Activated CD4-positive, alpha-beta T cell treated with anti-CD3 and anti-CD28 coated beads for 4 hours (primary cell): ENCODE measurements at places on chromosomes 1 and 21.
A peak's percentile ranks its signal among the peaks of the same experiment; 100 is the strongest.

DNA sequence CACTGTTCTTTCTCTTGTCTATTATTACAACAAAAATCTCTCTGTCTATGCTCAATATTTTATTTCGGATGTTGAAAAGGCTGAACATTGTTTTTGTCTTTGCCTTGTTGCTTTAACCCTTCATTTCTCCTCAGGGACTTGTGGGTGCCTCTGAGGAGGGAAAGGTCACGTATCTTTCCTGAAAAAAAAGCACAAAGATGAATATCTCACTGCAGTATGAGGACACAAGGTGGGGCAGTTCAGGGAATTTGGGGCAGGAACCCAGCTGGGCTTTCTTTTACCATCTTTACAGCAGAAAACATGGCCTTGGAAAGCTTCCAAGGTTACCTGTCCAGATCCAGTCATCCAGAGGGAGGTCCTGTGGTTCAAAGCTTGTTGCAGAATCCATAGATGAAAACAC lies 99.1 kb upstream of the LPGAT1 start:
- DNase-seq = no peak

- no peak for DNase-seq
Observed at GRCh38 chr1:180497826-180498225, 4.6 kb downstream of the ACBD6 start.

DNA sequence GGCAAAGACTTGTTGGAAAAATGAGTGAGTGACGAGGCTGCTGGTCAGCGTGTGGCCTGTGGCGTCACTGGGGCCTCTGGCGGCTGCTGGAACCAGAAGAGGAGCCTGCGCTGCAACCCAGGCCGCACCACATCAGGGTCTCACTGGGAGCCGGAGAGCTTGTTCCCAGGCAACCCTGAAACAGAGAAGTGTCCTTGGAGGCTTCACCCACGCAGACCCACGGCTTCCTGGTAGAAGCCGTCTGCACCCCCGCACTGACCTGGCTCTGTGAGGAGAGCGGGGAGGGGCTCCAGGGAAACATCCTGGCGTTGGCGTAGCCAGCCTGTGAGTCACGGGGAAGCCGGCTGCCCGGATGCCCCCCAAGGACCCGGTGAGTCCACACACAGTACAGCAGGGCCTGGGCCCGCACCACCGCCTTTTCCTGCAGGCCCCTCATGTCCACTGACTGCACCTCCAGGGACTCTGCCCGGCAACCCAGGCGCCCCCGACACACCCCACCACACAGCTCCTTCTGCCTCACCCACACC lies 57.4 kb downstream of the COL6A1 start:
- DNase-seq = no peak

DNA sequence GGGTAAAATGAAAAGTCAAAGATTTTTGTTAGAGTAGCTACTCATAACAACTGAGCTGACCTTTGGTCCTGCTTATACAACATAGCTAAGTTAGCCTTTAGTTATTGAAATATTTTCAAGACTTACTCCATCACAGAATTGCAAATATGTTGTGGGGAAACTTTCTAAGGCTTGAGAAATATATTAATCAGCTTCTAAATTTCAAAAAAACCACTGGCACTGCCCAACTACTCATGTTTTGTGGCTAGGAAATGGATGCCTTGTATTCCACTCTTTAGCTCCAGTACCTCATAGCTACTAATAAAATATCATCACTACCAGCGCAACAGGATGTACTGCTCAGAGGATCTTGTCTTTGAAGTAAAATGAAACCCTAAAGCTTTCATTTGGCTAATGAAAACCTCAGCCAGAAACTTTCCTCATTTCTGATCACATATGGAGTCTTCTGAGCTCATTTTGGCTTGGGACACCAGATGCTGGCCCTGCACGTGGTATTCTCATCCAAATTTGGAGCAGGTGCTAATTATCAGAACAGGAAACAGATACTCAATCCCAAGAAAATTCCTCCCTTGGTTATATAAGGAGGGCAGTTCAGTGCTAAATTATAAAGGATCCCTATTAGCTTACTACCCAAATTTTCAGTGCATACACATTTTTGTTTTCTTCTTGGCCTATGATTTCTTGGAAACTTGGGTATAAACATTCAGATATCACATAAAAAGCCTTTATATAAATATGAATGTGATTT lies 690.7 kb downstream of the ADGRL2 start:
- no peak for DNase-seq

- no peak for DNase-seq
Observed at GRCh38 chr1:162159515-162159914, 90.0 kb downstream of the NOS1AP start.

GRCh38 chr1:117167402-117167801 lies 43.3 kb downstream of the VTCN1 start:
- no peak for DNase-seq

DNA sequence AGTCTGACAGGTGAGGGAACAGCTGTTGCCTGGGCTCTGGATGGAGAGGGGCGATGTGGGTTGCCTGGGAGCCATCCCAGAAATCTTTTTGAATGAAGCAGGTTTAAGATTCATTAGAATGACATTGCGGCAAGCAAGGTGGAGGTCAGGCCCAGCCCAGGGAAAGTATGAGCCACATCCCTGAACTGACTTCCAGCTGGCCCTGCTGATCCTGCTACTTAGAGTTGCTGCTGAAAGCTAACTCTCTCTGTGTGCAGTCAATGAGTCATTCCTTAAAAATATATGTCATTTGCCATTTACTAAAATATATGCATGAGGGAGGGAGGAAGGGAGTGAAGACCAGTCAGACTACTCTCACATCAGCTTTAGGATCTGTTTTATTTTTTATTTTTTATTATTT lies 54.3 kb upstream of the RAB3GAP2 start:
- DNase-seq = no peak

DNA sequence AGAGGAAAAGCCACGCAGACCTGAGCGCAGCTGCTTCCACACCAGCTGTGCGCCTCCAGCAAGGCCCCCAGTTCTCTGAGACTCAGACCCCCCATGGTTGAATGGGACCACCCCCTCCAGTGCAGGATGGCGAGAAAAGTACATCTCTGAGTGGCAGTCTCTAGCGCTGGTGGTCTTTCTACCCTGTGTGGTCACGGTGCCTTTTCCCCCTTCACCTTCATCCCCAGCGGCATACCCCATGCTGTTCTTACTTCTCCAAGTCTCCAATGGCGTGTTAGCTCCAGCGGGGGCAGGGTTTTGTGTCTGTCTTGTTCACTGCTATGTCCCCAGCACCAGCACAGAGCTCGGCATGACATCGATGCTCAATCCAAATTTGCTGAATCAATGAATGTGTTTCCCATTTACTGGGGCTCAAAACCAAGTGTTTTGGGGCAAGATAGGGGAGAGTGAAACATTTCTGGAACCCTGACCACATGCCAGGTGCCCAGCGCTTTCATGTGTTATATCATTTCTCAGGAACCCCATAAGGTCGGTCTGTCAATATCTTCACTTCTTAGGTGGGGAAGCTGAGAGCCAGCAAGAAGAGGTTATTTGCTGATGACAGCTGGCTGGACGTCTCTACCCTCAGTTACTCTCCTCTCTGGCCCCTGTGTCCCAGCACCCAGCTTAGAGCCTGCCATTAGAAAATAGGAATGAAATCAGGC lies 959 bp upstream of the SDC3 start:
- no peak for DNase-seq

GRCh38 chr1:214372092-214372491 lies 91.1 kb downstream of the SMYD2 start:
- DNase-seq = no peak

DNA sequence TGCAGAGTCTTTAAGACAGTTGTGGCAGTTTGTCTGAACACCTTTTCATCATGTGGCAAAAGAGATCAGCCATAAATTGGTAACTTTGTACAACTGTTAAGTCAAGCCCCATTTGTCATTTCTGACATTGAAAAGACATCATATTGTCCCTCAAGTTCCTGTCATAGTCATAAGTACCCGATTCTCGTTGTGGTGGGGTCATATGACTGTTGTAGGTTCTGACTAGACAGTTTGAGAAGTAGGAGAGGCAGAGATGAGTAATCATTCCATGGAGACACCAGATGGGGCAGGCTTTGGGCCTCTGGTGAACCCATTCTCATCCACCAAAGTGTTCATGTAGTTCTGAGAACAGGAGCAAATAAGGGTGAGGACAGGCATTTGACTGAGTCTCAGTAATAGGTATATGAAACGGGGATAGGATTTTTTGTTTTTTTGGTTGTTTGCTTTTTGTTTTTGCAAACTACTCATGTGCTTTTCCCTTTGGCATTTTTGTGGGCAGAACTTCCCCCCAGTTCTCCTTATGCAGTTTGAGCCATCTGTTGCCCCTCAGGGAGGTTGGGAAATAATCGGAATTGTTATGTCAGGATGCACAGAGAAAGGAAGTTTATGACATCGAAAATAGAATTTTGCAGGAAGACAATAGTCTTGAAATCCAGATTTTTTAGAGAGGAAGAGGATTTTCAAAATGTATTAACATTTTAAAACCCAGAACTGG lies 86.9 kb upstream of the KCNE2 start:
- DNase-seq = no peak

GRCh38 chr1:17755120-17755519 lies at the start of gene ACTL8:
Gene ACTL8 (plus strand): TSS chr1:17755333. CDS start chr1:17823009, 67,676 bp downstream.
- DNase-seq = no peak

GRCh38 chr1:116990612-116991151 lies 10.9 kb upstream of the CD101 start:
- DNase-seq = no peak

DNA sequence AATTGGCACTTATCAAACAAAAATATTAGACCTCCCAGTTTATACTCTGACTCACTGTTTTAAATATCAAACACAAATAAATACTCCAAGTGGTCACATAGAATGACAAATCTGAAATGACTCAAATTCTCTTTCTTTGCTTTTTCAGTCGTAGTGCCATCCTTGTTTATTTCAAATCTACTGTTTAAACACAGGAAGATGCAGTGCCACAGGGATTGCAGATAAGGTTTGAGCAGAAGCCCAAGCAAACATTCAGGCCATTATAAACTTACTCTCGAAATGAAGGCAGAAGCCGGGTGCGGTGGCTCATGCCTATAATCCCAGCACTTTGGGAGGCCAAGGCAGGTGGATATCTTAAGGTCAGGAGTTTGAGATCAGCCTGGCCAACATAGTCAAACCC lies 255.4 kb upstream of the PLXNA2 start:
- DNase-seq = no peak

GRCh38 chr21:24375201-24375600 lies 1232.1 kb downstream of the MRPL39 start:
- DNase-seq = no peak

DNA sequence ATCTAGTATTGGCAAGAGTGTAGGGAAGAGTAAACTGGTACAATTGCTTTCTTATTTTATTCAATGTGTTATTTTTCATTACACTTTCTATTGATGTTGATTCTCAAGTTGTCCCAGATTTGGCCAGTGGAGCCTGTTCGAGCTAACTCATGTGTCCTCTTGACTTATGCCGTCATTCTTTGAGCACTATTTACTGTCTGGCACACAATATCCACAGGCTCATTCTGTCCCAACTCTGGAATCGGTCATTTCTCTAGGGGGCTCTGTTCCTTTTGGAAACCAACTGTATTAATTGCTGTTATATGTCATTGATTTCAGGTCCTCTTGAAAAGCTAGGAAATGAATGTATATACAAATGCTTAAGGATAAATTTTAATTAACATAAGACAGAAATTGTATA lies 22.4 kb upstream of the SFPQ start:
- no peak for DNase-seq

DNA sequence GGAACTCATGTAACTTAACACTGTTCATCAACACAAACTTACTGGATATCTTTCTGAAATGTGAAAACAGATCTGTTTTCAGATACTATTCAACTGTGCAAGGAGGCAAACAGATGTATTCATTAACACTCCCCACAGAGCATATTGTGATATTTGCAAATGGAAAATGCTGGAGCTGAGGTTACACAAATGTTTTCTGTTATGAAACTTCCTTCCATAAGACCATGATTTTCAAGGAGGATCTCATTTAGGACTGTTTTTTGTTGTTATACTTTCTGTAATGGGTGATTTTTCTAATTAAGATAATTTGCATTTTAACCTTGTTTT lies 56.1 kb downstream of the GABPA start:
- no peak for DNase-seq

GRCh38 chr21:44496564-44497550 lies 41.5 kb downstream of the LRRC3 start:
- DNase-seq = no peak

GRCh38 chr1:35810096-35810881 lies 2.5 kb downstream of the AGO4 start:
- DNase-seq = no peak

- peak; percentile 20 for DNase-seq
Observed at GRCh38 chr1:27428316-27429028, 36.0 kb downstream of the GPR3 start.

GRCh38 chr1:240468656-240469055 lies 143.3 kb downstream of the GREM2 start:
- no peak for DNase-seq

DNA sequence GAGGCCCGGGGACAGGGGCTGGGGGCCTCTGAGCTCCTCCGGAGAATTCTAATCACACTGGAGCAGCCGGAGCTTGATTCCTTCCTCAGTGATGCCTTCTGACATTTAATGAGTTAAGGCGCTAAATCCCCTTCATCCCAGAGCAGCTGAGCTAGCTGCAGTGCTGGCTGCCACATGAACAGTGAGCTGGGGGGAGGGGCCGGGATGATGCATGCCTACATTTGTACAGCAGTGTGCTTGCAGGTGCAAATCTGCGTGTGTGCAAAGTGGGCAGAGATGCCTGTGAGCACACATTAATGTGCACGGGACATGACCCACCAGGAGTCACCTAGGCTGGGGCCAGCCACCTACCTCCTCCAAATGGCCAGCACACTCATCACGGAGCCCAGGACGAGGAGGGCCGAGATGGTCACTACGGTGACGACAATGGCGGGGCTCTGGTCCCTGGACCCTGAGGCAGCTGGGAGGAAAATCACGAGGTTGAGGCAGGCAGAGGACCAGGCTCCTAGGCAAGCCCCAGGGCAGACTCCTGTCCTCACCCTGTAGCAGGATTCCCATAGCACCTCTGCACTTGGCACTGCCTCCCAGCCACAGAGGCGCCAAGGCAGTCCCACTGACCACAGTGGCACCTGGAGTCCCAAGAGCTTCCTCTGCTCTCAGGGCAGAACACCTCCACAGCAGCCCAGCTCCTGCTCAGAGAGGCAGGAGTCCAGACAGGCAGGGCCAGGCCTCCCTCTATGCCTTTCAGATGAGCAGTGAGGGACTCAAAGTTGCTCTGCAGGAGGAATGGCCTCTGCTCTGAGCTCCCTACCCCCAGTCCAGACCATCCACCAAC lies 34.7 kb downstream of the CDCA8 start:
- DNase-seq = no peak
